ENCODE measurements at places on chromosomes 6 and 20. TPM values are rescaled to one million over a fixed set of nuclear protein-coding genes. Genes with fewer than 3 reads are reported as not detected.

The WFDC2 gene
- not detected for total RNA-seq

The MYH7B gene
- 0.33 TPM for total RNA-seq

The ZBP1 gene
- total RNA-seq = 0.88 TPM

The CNBD2 gene
- total RNA-seq = 5.3 TPM

The SEL1L2 gene
- total RNA-seq = 1.1 TPM
